T-helper 1 cell (primary cell): ENCODE measurements at places on chromosomes 1 and 21.

GRCh38 chr1:35461966-35462651, 95.1 kb downstream of the KIAA0319L start:
- DNase-seq: no peak

DNA sequence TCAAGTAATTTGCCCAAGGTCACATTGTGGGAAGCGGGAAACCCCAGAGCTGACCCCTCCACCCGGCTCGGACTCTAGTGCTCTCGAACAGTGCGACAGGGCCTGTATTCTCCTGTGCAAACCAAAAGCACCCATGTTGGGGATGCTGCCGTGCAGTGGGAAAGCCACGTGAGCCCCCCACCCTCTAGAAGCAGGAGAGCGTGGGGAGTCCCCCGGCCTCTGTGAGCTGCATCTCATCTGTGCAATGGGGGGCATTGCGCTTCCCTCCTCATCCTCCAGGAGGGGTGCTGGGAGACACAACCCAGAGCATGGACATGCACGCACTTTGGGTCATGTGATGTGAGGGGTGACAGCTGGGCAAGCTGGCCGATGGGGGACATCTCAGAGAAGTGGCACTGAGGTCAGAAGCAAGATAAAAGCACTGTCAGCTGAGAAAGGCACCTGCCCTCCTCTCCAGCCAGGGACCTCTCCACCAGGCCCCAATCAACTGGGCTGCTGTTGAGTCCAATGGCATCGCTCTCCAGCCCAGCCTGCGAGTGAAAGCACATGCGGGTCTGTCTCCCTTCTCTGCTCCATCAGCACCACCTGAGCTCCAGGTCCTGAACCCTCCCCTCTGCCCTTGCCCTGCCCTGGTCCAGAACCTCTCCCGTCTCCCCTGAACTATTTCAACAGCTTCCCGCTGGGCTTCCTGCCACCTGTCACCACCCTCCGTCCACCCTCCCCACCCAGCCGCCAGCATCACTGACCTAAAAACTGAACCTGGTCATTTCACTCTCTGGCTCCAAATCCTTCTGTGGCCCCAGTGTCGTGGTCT, 76.4 kb upstream of the IFFO2 start:
- DNase-seq: no peak

DNA sequence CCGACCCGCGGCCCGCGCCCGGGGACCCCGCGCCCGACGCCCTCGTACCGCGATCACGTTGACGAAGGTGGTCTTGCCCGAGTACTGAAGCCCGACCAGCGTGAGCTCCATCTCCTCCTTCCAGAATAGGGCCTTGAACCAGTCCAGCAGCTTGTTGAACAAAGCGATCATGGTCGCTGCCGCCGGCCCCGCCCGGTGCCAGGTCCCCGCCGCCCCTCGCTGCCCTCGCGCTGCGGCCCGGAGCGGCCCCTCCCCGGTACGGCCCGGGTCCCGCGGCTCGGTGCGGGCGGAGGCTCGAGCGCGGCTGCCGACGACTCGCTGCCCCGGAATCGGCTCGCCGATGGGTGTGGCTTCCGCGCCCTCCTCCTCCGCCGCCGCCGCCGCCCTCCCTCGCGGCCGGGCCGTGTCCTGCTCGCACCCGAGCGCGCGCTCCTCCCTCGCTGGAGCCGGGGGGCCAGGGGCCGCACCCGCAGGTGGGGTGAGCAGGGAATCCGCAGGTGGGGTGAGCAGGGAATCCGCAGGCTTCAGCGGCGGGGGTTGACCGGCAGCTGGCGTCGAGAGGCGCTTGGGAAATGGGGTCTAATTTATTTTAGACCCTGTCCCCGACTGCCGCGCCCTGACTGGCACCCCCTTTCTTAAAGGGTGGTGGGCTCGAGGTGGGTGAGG, at the start of gene ARL8A:
TSS of gene ARL8A (minus strand) at position 336 of the 666 bp plus-strand sequence. CDS start at position 171, 165 bp downstream.
- peak; percentile 50 for DNase-seq

DNA sequence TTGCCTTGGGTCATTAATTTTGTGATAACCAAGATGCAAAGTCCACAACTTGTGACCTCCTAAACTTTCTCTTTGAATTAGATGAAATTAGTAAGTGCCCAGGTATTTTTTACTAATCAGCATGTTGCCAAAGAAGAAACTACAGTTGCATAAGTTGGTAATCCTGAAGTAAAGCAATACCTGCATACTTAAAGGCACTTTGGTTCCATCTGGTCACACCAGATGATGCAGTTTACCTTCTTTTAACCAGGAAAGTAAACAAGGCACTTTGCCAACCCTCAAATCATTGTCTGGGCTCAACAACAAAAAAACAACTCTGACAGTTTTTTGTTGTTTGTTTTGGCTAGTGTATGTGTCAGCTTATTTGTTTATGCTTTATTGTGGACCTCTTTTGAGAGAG, 55.5 kb upstream of the DYNLT5 start:
- no peak for DNase-seq

- DNase-seq: no peak
Measured at GRCh38 chr1:62045574-62045973, 149.1 kb upstream of the L1TD1 start.

- no peak for DNase-seq
Measured at GRCh38 chr1:9731051-9731537, 79.6 kb downstream of the PIK3CD start.

GRCh38 chr1:227791425-227792143, 23.9 kb upstream of the PRSS38 start:
- no peak for DNase-seq

GRCh38 chr1:181116819-181117390, 28.4 kb downstream of the IER5 start:
- DNase-seq: no peak

GRCh38 chr1:163674236-163674635, 352.5 kb downstream of the NUF2 start:
- DNase-seq: no peak

GRCh38 chr1:105260001-105260400, 1510.3 kb downstream of the AMY1C start:
- no peak for DNase-seq

DNA sequence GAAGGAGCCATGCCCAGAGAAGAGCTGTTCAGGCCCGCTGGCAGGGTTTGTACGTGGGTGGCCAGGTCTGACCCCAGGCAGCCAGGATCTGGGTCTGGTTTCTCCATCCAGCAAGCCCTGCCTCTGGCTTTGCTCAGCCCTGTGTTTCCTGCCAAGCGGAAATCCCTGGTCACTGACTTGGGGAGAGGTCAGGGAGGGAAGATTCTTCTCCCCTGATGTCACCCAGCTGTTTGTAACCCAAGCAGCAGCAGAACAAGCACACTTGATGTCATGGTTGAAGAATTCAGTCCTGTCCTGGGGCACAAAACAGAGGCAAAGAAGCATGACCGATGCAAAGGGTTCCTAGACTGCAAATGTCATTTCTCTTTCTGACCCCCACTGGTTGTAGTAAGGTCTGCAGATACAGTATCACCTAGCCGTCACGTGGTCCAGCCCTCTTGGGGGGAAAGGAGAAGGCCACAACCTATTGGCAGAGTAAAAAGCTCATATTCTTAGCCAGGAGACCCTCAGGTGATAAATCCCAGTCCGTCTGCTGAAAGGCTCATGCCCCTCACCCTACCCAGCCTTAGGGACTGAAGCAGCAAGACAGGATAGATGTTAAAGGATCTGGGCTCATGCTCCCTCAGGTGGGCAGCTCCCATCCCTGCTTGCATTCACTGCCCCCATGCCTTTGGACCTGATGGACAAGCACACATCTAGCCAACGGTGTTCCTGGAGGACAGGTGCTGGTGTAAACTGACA, 120.9 kb downstream of the SYT2 start:
- no peak for DNase-seq

- no peak for DNase-seq
Measured at GRCh38 chr1:1272341-1273208, 1.1 kb downstream of the UBE2J2 start.

DNA sequence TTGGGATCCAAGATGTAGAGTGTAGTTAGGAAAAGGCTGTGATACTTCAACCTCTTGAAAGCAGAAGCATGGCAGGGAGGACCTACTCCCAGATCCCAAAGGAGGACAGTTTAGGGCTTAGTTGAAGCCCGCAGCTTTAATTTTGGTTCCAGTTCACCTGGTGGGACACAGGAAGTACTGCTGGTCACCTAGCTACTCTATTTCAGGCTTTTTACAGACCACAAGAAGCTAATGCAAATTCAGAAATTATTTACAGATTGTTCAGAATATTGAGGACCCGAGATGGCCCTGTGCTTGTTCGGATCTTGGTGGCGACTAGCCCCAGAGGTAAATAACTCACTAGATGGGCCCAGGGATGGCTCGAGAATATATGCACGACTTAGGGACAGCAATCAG, 6.4 kb upstream of the SMCP start:
- no peak for DNase-seq

DNA sequence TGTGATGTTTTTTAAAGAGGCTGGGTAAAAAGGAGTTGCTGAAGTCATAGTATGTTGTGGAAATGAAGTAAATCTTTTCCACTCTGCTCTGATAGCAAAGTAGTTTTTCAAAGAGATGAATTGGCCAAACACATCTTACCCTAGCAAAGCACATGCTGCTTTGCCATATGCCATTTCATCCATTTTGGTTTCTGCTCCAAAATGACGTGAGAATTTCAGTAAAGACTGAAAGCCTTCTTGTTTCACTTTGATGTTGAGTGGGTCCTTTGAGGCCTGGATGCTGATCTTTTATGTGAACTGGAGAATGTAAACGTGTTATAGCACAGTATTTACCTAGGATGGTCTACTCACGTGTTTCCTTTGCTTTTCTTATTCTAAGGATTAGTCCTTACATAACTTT, 73.3 kb upstream of the PGD start:
- DNase-seq: no peak

- DNase-seq: no peak
Measured at GRCh38 chr1:95041491-95042165, 31.1 kb downstream of the ALG14 start.

DNA sequence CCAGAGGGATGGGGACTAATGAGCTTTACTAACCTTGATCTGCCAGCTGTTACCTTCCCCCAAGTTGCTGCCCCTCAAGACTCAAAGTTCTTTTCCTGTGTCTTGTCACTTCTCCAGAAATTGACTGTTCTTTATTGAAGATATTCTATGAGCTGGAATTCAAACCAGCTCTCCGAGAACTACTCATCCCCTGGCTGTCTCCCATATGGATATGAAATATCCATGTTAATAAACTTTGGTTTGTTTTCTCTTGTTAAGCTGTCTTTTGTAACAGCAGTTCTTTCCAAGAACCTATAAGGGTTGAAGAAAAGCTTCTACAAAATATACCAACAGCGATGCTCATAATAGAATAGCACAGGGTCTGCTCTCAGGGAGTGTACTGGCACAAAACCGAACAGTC, 77.0 kb downstream of the CAMK2N1 start:
- DNase-seq: no peak

DNA sequence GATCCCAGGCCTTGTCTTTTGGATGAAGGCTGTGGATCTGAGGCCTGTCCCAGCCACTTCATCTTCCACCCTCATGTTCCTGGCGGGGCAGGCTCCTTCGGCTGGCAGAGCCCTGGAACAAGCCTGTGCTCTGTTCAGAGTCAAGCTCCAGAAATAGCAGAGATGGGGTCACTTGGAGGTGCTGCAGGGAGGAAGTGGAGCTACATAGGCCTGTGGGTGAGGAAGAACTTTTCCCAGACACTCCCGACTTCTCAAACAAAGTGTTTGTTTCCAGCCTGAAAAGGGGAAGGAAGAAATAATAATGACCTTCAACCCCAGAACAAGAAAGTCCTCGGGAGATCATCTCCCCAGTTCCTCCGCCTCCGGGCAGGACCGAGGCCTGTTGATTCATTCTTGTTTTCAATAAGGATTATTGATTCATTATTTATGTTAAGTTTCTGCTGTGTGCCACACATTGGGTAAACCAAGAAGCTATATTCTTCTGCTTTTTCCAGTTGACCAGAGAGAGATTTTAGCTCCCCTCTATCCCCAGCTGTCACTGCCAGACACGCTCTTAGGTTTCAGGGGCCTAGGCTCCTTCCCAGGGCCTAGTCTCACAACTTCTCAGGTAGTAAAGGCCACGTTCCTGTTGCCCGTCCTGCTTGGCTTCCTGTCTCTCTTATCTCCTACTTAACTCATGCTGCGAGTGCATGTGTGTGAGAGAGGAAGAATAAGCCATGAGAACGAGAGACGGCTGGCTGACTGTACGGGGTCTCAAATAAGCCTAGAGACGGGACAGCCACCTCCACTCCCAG, 16.9 kb downstream of the IKBKE start:
- DNase-seq: no peak

GRCh38 chr21:37199057-37199924, 67.8 kb downstream of the VPS26C start:
- DNase-seq: no peak

DNA sequence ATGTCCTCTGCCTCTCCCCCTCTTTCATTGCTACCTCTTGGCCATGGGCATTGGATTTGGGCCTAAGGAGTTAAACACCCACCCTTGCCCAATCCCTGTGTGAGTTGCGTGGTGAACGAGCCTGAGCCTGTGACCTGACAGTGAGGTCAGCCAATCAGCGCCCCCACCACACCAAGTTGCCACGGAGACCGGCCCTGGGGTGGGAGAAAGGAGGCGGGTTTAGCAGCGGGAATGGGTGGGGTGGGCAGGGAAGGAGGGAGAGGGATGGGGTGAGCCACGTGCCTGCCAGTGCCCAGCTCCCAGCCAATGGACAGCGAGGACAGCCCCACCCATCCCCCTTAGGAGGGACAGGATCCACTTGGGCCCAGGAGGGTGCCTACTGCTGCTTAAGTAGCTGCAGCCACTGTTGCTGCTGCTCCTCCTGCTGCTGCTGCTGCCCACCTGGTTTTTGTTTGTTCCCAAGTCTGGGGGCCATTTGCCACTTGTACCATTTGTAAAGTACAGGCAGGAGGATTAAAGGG, 9.5 kb downstream of the ZBTB7B start:
- DNase-seq: peak; percentile 64

- DNase-seq: no peak
Measured at GRCh38 chr1:40690771-40691537, 550 bp upstream of the NFYC start.

- DNase-seq: no peak
Measured at GRCh38 chr1:72111662-72112061, 170.7 kb downstream of the NEGR1 start.

- peak; percentile 9 for DNase-seq
Measured at GRCh38 chr1:171434717-171435346, 50.5 kb upstream of the PRRC2C start.

DNA sequence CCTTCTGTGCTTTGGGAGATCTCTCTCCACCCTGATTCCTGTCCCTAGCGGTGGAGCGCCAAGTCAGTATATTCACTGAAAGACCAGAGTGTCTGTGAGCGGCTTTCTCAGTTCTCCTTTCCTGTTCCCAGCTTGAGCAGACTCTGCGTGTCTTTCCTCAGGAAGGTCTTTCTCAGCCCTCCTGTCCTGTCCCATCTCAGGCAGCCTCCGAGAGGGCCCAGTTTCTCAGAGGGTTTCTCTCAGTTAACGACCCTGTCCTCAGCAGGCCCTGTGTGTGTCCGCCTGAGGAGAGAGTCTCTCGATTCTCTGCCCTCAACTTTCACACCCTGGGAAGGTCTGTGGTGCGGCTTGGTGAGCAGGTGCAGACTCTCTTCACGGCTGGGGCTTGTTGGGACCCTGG, 34.0 kb upstream of the CHIT1 start:
- no peak for DNase-seq

DNA sequence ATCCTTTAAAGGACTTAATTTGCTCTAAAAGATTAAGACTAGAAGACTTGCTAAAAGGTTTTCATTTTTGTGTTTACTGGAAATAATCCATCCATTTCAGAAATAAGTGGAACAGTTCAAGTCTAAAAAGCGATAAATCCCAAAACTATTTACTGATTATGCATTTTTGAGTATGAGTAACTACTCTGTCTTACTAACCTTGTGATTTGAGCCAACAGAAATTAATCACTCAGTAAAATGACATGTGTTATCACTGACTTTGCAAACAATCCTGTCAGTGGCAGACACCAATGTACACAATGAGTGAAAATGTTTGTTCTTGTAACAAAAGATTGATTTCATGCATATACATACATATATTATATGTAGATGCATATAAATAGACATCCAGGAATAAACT, 218.0 kb downstream of the DENND1B start:
- DNase-seq: no peak
